ENCODE measurements at places on chromosomes 16 and 17.

- no peak for DNase-seq
Measured at GRCh38 chr17:59409336-59410048, 78.0 kb downstream of the YPEL2 start.

DNA sequence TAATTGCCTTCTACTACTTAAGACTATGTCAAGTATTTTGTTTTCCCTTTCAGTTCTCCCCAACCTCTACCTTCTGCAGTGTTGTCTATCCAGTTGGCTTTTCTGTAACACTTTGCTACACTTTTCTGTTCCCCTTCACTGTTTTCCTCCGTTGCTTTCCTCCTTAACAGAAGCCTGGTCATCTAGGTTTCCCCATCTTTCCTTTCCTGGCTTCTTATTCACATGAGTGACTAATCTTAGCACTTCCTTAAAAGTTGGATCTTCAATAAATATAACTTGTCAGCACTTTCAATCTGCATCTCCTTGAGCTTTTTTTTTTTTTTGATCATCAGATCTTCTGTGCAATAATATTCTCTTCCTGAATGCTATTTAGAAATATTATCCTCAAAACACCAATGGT, 2.8 kb upstream of the SLFN11 start:
- DNase-seq: no peak

- no peak for DNase-seq
Measured at GRCh38 chr16:24101431-24101830, 154.7 kb upstream of the CACNG3 start.

- DNase-seq: no peak
Measured at GRCh38 chr16:86039606-86040005, 140.6 kb downstream of the IRF8 start.

DNA sequence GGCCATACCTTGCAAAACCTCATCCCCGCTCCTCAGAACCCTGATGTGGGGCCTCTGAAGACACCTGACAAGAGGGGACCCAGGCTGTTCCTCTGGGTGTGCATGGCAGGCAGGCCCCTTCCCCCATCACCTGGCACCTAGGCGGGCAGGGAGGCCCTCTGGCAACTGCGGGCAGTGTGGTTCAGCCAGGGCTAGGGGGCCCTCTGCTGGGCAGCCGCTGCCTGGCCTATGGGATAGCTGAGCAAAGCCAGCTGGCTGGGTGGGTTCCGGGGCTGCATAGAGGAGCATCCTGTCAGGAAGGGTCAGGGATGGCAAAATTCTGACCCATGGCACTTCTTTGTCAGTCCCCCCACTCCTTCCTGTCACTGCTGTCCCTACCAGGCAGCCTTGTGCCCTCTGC, 228.7 kb upstream of the ASIC2 start:
- DNase-seq: no peak

DNA sequence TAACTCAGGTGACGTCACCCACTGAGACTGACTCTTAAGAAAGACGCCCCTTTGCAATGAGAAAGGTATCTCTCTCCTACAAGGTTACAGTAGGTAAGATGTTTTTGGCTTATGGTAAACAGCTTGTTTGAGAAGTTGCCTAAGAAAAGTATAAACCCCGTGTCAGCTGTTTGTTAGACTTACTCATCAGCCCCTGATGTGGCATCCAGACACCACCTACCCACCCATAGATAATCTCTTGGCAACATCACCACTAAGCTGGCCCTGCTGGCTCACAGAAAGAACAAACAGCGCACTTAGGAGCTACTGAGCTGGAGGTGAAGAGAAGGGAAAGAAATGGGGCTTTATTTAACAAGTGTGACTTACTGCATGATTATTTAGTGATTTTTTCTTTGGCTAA, 121.0 kb downstream of the PARN start:
- no peak for DNase-seq

DNA sequence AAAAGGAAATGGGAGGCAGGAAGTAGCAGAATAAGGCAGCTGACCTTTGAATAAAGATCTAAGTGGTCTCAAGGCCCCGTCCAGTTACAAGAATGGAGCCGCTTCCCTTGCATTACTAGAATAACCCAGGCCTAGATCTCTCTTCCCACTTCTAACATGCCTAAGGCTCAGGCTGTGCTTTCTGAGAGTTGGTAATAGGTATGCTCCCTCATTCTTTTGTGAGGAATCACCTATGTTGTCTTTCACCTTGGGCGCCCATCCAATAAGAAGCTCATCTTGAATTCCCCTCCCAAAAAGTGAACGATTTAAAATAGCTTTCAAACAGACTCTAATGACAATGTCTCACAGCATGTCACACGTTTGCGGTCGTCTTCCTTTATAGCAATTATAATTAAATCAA, 101.2 kb downstream of the KCNJ2 start:
- no peak for DNase-seq

DNA sequence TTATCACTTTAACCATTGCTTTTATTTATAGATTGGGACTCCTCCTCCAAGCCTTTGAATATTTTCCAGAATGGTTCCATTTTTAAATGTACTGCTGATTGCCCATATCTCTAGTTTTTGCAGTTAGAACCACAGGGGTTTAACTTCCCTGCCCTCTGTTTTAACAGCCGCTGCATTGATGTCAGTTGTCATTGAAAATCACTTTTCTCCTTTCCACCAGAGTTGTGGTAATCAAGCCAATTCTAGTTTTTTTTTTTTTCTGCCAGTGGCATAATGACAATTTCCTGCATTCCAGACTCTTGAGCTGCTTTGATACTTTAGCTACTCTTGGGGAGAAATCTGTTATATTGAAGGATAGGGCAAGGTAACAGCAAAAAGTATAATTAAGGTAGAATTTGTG, 91.5 kb downstream of the HS3ST4 start:
- no peak for DNase-seq

DNA sequence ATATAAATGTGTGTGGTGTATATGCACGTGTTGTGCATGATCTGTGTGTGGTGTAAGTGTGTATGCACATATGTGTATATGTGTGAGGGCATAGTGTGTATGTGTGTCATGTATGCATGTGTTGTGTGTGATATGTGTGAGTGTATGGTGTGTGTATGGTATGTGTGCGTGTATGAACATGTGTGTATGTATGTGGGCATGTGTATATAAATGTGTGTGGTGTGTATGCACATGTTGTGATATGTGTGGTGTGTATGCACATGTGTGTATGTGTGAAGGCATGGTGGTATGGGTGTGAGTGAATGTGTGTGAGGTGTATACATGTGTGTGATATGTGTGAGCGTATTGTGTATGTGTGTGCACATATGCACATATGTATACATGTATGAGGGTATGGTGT, 198.7 kb downstream of the RBFOX3 start:
- no peak for DNase-seq

- DNase-seq: no peak
Measured at GRCh38 chr17:62076864-62077788, 12.0 kb upstream of the MED13 start.

GRCh38 chr16:48946686-48947370, 334.8 kb downstream of the CBLN1 start:
- no peak for DNase-seq

GRCh38 chr17:19507775-19508576, 25.7 kb upstream of the SLC47A1 start:
- DNase-seq: peak; percentile 89

GRCh38 chr16:87542531-87543102, 49.8 kb upstream of the ZCCHC14 start:
- no peak for DNase-seq

- DNase-seq: no peak
Measured at GRCh38 chr16:68715471-68715870, 21.6 kb upstream of the CDH1 start.

DNA sequence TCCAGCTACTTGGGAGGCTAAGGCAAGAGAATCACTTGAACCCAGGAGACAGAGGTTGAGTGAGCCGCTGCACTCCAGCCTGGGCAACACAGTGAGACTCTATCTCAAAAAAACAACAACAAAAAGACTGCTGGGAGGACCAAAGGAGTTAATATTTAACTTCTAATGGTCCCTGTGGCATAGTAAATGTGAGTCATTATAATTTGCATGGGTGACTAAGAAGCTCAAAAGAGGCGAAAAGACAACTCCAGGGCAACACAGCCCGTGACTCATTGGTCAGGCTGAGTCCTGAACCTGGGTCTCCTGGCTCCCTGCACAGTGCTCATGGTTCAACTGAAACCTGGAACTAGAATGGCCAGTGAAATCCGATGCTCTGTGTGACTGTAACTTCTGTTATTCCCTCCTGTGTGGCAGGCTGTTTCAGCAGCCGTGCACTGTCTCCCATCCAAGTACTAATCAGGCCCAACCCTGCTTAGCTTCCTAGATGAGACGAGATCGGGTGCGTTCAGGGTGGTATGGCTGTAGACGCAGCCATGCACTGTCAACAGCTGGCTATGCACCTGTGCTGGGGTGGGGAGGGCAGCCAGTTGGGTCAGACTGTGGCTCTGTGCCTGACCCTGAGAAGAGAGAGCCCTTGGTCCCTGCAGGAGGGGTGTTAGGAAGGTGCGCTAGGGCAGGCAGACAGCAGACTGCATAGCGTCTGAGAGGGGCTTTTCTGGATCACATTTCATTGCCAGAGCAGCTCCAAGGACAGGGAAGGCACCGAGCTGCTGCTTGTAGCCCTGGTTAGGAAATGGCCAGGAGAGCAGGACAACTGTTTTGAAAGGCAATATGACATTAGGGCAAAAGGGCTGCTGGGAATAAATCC, 14.5 kb upstream of the GPRC5C start:
- DNase-seq: no peak

DNA sequence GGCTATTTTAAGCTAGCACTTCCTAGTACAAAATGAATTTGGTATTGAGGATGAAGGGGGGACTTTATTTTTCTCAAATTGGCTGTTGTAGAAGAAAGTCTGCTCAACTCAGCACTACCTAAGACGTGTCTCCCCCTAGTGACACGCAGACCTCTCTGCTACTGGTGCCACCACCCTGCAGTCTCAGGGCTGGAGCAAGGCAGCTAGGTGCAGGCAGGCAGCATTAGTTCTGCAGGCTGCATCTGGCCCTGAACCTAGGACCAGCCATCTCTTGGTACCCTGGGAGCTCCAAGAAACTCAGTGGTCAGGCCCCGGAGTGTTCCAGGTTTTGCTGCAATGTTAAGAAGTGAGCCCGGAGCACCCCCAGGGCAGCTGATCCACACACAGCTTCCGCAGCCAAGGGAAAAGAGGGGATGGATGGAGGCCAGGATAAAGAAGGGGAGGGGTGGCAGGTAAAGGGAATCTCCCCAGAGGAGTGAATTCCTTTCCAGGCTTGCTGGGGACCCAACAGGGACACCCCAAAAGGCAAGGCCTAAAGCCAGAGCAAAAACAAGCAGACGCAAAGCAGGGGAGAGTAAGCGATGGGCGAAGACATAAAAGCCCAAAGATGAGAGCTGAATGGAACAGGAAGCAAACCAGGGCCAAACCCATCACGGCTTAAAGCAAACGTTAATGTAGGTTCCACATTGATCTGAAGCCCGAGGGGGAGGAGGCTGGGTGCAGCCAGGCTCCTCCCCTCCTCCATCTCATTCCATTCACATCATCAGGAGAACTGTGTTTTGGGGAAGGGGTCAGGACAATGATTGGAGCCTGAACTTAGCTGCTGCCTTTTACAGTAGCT, 200.5 kb downstream of the ZFHX3 start:
- DNase-seq: no peak

DNA sequence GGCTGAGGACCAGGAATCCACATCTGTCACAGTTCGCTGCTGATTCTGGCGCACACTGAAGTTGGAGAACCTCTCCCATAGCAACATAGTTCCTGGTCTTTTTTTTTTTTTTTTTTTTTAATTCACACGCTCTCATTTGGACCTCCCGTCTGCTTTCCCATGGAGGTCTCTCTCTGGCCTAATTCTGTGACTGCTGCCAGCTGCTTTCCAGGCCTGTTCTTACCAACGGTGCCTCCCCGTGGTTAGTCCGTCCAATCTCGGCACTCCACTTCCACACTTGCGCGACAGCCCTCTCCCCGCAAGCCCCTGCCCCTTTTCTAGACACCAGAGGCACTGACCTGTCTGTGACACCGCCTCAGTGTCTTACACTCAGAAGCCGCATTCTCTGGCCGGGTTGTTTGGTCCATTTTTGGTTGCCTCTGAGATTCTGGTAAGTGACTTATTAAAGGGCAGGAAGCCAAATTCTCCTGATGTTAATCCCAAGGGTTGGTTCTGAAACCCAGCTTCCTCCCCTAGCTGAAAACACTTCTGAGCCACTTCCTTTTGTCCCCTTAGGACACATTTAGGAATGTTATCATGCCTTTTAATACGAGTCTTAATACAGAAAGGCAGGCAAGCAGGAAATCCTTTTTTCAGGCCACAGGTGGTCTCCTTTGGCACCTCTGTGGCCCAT, 1.1 kb upstream of the AKTIP start:
- DNase-seq: no peak
